Amygdala (tissue), 56 donors: ENCODE measurements at places on chromosomes 5 and 9.

- peak; percentile 63 for DNase-seq
These were observed 441.8 kb upstream of the TLE4 start for GRCh38 chr9:79129865-79130480.

GRCh38 chr9:120366644-120367019, 213.3 kb downstream of the CDK5RAP2 start:
- no peak for DNase-seq

- DNase-seq, result peak; percentile 29
These were observed 15.9 kb downstream of the EXD3 start for GRCh38 chr9:137406876-137407589.

GRCh38 chr9:124684169-124684568, 86.9 kb downstream of the NR6A1 start:
- no peak for DNase-seq

DNA sequence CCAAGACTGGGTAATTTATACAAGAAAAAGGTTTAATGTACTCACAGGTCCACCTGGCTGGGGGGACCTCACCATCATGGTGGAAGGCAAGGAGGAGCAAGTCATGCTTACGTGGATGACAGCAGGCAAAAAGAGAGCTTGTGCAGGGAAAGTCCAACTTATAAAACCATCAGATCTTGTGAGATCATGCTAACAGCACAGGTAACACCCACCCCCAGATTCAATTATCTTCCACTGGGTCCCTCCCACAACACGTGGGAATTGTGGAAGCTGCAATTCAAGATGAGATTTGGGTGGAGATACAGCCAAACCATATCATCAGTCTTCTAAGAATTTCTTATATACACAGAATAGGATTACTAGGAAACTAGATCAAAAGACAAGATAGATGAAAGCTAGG, 555.6 kb downstream of the PRR16 start:
- no peak for DNase-seq

DNA sequence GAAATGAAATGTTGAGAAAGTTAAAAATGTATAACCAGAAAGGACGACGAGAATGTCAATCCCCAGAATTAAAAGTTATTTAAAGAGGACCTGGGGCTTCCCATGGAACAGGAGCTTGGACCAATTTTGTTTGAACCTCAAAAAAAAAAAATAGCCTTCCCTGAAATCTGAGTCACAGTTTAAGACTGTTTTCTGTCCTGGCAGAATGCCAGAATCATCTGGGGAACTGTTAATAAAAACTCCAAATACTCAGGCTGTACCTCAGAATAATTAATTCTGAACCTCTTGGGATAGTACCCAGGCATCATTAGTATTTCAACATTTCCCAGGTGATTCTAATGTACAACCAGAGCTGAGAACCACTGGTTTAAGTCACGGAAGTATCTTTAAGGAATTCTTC, 102.2 kb upstream of the SLCO6A1 start:
- no peak for DNase-seq

DNA sequence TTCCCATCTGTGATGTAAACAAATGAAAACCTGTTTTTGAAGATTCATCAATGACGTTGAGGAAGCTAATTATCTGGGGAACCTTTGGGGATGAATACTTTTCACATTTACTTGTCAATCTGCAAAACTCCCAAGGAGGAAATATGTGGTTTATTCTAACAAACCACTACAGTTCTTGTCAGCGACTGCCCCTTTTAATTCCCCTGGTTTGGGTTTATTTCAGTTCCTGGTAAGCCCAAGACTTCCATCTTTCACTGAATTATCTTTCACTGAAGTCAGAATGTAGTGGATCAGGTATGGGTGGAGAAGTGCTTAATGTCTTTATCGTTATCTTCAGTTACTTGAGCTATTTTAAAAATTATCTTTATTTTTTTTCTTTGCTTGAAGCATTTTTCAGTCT, 40.2 kb downstream of the TLR4 start:
- DNase-seq, result no peak

DNA sequence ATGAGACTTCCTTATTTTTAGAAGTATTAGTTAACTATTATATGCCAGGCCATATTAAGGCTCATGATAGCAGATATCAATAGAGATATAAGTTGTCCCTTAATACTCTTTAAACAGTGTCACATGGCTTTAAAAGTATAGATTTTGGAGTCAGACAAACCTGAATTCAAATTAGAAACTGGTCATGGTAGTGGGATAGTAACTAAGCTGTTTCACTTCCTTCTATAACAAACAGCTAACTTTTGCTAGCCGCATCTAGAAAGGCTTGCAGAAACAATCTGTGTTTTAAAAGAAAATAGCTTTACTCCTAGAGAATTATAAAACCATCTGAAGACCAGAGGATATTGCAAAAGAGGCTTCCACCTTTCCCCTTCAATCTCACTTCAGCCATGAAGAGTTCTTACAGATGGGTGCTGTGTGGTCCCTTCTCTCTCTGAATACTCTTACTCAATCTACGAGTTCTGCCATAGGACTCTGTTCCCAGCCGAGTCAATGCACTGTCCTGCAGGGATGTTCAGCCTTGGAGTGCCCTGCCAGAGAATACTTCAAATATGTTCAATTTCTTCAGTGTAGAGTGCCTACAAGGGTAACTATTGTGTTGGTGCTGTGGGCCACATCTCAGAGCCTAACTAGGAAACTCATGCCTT, 810.2 kb downstream of the EFNA5 start:
- no peak for DNase-seq

- no peak for DNase-seq
These were observed 376.6 kb downstream of the EFNA5 start for GRCh38 chr5:107294211-107294550.

- no peak for DNase-seq
These were observed 22.9 kb downstream of the TGFBI start for GRCh38 chr5:136051486-136052220.

DNA sequence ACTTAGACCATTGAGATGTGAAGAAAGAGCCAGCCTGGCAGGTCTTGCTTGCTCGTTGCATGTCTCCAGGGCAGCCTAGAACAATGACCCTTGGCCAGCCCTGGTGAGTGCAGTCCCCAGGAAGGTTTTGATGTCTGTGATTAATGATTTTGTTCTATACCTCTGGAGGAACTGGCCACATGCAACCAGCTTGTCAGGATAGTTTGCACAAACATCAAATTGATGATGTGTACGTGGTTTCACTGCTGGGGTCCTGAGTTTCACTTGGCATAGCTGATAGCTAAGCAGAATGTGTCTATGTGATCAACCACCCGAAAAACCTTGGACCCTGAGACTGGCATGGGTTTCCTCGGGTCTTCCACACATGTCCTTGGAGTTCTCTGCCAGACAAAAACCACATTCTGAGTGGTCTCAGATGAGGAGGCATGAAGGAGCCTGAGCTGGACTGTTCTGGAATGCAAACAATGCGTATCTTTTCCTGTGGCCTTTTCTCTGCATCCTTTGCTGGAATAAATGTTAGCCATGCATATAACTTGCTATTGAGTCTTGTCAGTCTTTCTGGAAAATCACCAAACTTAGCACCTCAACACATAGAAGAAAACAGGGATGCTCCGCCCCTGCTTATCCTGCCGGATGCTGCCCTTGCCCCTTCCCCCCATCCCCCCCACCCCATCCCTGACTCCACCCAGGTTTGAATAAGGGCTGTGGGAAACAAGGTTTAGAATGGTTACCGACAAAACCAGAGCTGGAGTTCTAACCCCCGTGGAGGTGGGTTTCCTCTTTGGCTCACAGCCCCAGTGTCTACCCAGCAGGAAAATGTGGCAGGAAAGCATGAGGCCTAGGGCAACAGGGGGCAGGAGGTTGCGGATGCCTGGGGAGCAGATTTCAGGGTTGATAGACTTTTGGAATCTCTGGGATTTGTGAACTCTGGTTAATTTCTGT, 50.1 kb upstream of the ANKRD33B start:
- no peak for DNase-seq

DNA sequence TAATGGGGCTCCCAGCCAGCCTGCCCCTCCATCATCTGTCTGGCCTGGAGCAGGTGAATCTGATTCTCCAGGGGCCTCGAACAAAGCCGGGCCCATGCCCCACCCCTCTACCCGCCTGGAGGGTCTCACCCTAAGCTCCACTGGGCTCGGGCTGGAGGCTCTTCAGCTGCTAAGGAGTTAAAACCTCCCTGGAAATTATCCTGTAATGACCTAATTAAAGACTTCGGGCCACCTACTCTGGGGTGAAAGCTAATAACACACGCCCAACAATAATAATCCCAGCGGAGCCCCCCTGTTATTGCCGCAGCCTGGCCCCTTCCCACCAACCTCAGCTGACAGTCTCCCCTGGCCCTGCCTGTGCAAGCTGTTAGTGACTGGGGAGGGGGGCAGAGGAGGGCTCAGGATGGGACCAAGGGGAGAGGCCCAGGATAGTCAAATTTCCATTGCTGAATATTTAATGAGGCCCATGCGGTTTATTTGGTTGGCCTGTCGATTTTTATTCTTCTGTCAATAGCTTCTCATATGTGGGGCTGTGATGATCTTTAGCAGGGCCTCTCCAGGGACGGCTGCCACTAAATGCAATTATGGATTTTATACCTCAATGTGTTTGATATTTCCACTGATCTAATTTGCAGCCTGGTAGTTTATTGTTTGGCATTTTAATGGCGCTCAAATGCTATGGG, 25.7 kb downstream of the LMX1B start:
- no peak for DNase-seq

GRCh38 chr9:134559013-134559412, 82.6 kb upstream of the COL5A1 start:
- no peak for DNase-seq

DNA sequence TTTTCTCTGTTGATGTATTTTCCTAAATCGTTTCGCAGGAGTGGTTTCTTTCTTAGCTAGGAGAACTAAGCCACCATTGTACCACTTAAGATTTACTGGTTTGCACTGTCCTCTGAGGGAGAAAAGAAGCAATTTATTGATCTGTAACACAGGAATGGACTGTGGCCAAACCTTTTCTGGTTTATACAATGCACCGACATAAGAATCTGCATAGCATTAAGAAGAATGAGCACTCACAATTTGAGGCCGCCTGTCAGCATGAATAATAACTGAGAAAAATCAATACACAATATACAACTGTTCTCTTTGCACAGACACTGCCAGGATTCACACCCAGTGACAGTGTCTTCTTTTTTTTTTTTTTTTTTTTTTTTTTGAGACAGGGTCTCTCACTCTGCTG, 168.6 kb upstream of the DMRT1 start:
- no peak for DNase-seq

GRCh38 chr9:123138163-123138562, 104.7 kb downstream of the GPR21 start:
- DNase-seq, result no peak

DNA sequence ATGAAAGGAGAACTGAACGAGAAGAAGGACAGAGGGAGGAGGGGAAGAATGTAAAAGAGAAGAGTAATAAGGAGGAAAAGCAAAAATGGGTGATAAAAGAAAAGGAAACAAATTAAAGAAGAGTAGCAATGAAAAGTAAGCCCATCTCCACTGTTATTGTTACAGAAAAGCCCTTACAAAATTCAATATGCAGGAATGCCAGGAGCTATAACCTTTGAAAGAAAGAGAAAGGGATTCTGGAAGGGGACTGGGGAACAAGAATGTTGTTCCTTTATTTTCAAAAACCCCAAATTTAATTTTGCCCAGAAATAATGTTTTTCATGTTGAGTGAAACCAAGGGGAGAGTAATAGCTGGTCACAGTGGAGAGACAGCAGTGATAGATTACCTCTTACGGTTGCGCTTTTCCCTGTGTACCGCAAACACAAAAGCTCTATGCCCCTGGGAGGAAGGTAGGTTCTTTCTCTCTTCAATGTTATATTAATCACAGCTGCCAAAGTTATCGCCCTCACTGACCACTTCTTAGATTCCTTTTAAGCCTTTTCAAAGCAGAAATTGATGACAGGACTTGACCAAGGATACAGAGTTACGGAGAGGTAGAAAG, 86.7 kb downstream of the BRINP1 start:
- no peak for DNase-seq

DNA sequence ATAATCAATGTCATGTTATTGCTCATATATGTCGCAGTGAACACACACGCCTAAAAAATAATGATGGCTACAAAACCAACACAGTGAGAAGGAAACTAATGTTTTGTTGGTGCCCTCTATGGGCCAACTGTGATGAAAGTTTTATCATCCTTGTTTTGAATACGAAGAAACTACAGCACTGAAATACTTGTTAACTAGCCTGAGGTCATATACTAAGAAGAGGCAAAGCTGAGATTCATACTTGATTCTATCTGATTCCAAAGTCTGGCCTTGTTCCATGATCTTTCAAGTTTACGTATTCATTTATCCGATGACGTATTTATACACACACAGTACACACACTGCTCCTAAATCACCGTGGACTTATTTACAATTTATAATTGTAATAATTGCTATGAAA, 16.1 kb upstream of the DRD1 start:
- DNase-seq, result no peak

DNA sequence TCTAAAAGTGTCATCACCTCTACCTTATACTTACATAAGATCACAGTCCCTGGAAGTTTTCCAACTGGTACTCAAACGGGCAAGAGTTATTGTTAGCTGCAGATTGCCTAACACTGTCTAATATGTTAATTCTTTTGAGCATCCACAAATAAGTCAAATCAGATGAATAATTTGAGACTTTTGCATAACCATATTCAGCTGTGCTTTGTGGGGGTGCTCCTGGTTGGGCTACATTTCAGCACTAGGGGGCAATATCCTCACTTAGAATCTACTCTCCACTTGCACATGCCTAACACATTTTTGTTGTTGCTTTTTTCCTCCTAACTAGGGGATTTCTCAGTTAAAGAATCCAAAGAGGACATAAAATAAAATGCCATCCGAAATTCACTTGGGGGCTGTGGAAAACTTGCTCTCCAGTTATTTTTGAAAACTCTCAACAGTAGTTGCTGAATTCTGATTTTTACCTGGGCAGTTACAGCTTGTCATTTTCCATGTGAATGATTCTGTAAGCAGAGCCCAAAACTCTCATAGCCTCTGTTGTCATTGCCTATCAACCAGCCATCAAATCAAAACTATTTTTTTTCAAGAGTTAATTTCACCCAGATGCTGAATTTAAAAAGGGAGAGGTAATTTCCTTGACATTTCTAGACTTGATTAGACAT, 71.5 kb downstream of the TRIM36 start:
- no peak for DNase-seq

- no peak for DNase-seq
These were observed at the start of gene GRM6 for GRCh38 chr5:178994580-178995340. Gene GRM6 (minus strand): TSS chr5:178995320. CDS start chr5:178994944, 376 bp downstream.

DNA sequence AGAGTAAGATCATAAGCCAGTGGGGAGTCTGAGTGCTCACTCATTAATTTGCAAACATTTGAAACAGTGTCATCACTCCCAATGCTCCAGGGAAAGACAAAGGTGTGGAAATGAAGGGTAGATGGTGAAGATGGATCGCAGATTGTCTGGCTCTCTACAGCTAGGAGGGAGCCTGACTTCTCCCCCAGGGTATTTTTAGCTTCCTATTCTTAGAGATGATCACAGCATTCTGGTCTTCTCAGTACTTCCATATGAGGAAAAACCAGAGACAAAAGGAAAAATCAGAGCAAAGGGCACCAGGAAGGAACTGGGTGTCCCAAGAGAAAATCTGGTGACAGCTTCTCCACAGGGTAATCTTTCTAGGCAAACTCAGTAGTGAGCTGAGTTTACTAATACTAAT, 401.9 kb upstream of the GRIA1 start:
- DNase-seq, result no peak
